ENCODE measurements at places on chromosomes 7 and 10. TPM values are rescaled to one million over a fixed set of nuclear protein-coding genes. Genes with fewer than 3 reads are reported as not detected.

The FAM221A gene
- 4.4 TPM for total RNA-seq

The MRPS24 gene
- total RNA-seq, result 46.5 TPM

The GDF2 gene
- total RNA-seq, result not detected

The STEAP2 gene
- total RNA-seq, result 2.7 TPM

The WNT8B gene
- total RNA-seq, result not detected

The GTPBP4 gene
- 77.7 TPM for total RNA-seq

The MYH16 gene
- 0.36 TPM for total RNA-seq

The HMX3 gene
- total RNA-seq, result 0.07 TPM

The AS3MT gene
- total RNA-seq, result 2.1 TPM

The TACC2 gene
- 26.3 TPM for total RNA-seq

The FKBP6 gene
- total RNA-seq, result not detected

The ABCB4 gene
- not detected for total RNA-seq

The SEMA4G gene
- total RNA-seq, result 0.78 TPM

The OR2A42 gene
- total RNA-seq, result not detected

The PPP1R9A gene
- total RNA-seq, result 0.34 TPM

The GLI3 gene
- 1.7 TPM for total RNA-seq

The AVPI1 gene
- total RNA-seq, result 48.2 TPM

The TMEM140 gene
- total RNA-seq, result 1.8 TPM

The SLC18A3 gene
- total RNA-seq, result not detected

The UNC5B gene
- total RNA-seq, result 67.2 TPM

The TAC1 gene
- not detected for total RNA-seq

The CCL24 gene
- total RNA-seq, result not detected

The PCGF5 gene
- total RNA-seq, result 38.8 TPM

The RBP3 gene
- not detected for total RNA-seq

The LIPN gene
- total RNA-seq, result 5.8 TPM

Data from nasal cavity respiratory epithelium epithelial cell of viscerocranial mucosa (primary cell).